NCI-H2171 (cell line): ENCODE measurements at places on chromosomes 12 and 14.

GRCh38 chr14:24441904-24442239, 704 bp downstream of the SDR39U1 start:
- DNase-seq, result peak; percentile 63

DNA sequence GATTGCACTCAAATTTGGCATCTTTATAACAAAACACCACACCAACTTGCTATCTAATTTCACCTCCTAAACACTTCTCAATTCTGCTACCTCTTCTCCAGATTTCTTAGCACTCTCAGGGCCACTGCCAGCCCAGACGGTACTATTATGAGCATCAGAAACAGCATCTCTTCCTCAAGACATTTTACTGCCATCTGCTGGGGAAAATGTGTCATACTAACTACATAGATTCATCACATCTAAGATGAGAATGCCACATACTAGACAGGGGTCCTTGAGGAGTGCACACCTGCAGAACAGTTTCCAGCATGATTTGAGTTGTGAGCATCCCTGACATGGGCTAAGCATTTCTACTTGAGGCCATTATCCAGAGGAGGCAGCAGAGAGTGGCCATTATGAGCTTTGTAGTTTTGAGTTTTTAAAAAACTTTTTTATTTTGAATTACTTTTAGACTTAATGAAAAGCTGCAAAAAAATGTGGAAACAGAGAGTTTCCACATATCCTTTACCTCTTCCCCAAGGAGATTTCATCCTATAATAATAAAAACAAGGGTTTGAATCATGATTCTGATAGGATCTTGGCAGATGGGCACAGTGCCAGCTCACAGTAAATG, 15.1 kb upstream of the GRIP1 start:
- peak; percentile 55 for DNase-seq

DNA sequence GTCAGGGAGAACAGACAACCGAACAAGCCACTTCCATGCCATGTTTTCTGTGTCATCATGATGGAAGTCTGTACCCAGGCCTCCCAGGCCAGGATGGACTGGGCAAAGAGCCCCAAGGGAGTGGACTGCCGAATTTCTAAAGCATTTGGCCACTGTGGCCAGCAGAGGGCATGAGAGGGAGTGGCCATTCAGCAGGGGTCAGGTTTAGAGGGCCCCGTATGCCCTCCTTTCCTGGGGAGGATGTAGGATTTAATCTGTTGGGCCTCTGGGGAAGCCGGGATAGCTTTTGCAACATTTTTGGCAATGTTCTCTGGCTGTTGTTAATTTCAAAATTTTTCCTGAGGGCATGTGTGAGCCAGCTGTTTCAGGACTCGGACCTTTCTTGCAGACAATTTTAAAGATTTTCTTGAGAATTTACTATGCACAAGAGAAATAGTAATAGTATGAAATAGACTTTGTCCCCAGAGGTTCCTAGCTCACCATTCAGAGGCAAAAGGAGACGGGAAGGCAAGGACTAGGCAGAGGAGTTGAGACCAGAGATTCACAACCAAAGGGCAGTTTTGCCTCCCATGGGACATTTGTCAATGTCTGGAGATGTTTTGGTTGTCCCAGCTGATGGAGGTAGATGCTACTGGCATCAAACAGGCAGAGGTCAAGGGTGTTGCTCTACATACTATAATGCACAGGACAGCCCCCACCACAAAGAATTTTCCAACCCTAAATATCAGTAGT, 18.0 kb downstream of the ACACB start:
- no peak for DNase-seq

DNA sequence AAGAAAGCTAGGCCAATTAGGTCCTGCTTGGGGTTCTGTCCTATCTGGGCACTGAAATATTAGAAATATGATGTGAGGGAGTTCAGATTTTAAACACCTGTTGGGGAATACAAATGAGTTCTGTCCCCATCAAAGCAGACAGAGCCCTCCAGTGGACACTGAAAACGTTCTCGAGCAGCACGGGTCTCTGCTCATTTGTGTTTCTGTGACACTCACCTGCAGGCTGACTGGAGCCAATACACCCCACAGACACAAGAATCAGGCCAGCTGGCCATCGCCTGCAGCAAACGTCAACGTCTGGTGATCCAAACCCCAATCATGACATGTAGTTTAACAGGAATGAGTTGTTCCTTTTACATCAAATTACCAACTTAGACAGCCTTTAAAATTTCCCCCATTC, 493.4 kb upstream of the TMEM132C start:
- peak; percentile 8 for DNase-seq

GRCh38 chr14:61516964-61517653, 178.2 kb upstream of the HIF1A start:
- no peak for DNase-seq

GRCh38 chr14:40955131-40955505, 651.6 kb upstream of the LRFN5 start:
- DNase-seq, result no peak

DNA sequence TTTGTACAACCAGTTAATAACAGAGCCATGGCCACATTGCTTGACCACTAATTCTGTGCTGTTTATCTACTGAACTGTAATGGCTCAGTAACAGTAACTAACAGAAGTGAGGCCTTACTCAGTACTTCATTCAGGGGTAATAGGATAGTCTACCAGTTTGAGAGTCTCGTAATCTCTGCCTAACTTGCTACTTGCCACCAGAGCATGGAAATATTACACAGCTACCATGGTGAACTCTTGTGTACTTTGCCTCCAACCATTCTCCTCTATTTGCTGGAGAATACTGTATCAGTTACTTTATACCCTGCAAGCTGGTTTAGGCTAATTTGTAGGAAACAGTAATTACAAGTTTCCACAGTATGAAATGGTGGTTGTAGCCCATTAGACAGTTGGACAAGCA, 10.6 kb downstream of the SCFD1 start:
- DNase-seq, result no peak

DNA sequence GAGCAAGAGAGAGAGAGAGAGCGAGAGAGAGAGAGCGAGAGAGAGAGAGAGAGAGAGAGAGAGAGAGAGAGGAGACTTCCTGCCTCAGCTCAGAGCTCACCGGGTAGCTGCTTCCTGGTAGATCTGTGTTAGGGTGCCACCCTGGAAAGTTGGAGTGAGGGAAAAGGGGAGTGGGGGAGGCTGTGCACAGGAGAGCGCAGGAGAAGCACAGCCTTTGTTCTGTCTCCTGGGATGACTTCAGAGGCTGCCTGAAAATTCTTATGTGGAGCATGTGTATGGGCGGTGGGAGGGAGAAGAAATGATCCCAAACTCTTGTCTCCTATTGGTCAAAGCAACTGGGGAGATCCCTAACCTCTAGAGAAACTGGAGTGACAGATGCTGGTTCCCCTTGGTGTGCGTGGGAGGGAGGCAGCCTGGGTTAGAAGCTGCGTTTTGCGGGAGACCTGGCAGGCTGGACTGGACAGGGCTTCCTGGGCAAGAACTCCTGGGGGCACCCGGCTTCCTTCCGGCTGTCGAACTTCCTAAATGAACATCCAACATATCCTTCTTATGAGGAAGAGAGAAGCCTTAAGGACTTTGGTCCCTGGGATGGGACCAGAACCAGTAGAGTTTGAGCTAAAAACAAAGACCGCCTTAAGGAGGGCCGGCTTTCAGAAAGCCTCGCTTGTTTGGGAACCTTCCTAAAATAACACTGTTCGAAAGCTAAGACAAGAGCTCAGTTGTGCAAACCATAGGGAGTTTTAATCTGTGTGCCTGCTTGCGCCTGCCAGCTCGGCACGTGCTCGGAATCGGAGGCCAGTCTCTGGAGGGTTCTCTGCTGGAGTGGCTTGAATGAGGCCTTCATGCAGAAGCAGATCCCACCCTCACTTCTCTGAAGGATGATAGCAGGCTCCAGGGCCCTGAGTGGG, 30.4 kb upstream of the BEGAIN start:
- DNase-seq, result no peak

GRCh38 chr14:30620178-30620577, 1.9 kb upstream of the SCFD1 start:
- no peak for DNase-seq

GRCh38 chr12:104825408-104825807, 132.7 kb downstream of the SLC41A2 start:
- no peak for DNase-seq

GRCh38 chr14:105890474-105891220, 364.3 kb downstream of the TMEM121 start:
- no peak for DNase-seq

- no peak for DNase-seq
Measured at GRCh38 chr14:52458721-52459085, 93.6 kb downstream of the TXNDC16 start.

GRCh38 chr12:123530668-123531067, 2.9 kb downstream of the RILPL1 start:
- DNase-seq, result no peak

DNA sequence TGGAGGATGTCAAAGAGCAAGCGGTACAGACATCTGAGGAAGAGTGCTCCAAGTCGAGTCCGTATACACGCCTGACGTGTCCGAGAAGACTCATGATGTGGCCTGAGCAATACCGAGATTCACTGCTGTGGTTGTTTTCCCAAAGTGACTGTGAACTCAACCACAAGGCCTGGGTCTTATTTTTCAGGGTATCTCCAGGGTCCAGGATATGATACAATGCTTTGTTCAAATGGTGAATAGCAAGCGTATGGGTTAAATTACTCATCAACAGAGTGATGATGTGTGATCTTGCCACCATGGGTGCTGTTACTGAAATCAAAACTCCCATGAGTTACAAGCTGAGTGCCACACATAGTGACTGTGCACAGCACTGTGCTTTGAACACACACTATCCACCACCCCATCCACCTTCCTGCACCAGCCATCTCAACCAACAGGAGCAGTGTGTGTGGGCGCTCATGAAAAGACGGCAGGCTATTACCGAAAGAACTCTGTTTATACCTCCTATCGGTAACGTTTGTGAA, 109.6 kb downstream of the BCAT1 start:
- no peak for DNase-seq

- DNase-seq, result no peak
Measured at GRCh38 chr12:96434107-96434506, 33.9 kb upstream of the CDK17 start.

- DNase-seq, result no peak
Measured at GRCh38 chr12:124821252-124822200, 42.1 kb downstream of the SCARB1 start.

DNA sequence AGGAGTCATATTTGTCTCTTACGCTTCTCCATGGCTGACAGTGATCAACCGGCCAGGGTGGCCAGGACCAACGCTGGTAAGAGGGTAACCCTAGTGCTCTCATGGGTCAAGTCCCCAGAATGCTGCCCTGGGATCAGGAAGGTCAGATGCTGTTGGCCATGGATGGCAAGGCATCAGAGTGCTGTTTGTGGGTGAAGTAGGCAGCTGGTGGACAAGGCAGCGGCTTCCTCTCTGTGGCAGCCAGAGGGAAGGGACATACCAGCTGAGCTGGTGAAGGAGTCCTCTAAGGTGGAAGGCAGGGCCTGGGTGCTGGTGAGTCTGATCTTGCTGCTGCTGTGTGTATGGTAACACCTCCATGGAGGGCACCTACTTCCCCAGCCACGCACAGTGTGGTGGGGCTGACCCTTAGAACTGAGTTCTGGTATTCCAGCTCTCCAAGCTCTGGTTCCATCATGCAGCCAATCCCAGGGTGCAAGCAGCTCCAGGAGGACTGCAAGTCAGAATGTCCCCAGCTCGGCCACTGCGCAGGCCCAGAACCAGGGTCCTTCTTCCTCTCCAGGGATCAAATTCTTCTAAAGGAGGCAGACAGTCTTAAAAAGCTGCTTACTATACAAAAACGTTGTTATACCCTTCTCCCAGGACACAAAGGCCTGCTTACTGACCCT, 13.4 kb upstream of the SMOC1 start:
- no peak for DNase-seq

- no peak for DNase-seq
Measured at GRCh38 chr12:54019091-54019811, 9.0 kb upstream of the HOXC6 start.

GRCh38 chr14:94373708-94374107, 14.7 kb downstream of the SERPINA1 start:
- DNase-seq, result no peak

DNA sequence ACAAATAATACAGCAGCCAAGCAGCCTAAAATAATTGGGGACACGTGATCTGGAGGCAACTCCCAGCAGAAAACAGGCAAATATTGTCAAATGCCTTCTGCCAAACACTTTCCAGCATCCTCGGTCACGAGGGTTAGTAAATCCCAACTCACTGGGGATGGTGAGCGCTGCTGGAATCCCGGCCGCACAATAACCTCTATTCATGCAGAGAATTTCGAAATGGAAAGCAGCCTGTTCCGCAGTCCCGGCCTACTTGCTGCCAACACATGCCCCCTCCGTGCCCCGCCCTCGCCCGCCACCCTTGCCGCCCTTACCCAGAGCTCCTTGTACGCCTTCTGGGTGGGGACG, 62.2 kb downstream of the RFX4 start:
- no peak for DNase-seq

DNA sequence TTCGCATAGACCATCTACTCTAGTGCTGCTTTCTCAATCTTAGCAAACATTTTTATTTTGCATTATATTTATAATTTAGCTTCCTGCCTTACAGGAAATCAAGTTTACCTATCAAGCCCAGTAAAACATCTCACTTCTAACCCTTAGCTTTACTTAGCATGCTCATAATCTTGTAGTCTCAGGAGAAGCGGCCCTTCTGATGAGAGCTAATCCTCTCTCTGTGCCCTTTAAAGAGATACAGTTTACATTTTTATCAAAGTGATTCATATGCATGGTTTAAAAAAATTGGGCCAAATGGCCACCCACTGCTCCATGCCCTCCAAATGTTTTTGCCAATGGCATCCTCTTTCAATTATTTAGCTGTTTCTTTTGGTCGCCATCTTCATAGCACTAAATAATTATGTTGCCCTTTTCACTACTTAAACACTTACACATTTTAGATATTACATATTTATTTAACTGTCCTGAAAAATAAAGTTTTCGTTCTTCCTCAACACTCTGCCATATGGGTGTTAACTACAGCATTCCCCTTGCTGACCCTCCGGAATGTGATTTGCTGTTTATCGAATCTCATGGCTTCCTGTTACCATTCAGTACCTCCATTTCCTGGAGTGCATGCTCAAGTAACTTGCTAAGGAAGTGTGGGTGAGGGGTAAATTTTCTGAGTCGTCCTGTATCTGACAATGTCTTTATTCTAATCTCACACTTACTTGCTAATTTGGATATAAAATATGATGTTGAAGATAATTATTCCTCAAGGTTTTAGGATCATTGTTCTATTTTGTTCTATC, 29.3 kb downstream of the YLPM1 start:
- no peak for DNase-seq

DNA sequence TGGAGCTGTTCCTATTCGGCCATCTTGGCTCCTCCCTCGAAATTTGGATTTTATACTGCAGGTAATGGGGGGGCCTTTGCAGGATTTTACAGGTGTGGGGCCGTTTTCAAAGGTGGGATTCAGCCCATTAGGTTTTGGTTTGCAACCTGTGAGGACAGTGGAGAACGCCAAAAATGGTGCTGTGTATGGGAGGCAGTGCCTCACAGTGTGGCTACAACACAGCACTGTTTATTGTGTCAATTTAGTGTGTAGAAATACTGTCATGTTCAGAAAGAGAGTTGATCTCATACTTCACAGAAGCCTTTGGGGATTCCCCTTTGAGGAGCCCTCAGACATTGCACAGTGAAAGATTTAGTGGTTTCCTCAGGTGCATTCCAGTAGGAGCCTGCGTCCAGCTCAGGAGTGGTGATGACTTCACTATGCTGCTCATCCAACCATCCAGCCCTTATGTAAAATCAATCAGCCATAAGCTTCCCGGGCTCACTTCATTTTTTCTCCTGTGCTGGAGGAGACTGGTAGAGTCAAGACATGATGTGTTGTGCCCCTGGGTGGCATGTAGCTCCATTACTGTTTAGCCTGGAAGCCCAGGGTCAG, 92.7 kb upstream of the PRMT8 start:
- DNase-seq, result no peak
